Activated CD8-positive, alpha-beta T cell treated with anti-CD3 and anti-CD28 coated beads for 36 hours (primary cell): ENCODE measurements at places on chromosomes 7 and 10. TPM values are rescaled to one million over a fixed set of nuclear protein-coding genes. Genes with fewer than 3 reads are reported as not detected.

GRCh38 chr7:3915337-3915878, 614.4 kb downstream of the SDK1 start:
- peak; percentile 26 for DNase-seq

GRCh38 chr10:104306897-104307296, 31.4 kb downstream of the ITPRIP start:
- DNase-seq: no peak

DNA sequence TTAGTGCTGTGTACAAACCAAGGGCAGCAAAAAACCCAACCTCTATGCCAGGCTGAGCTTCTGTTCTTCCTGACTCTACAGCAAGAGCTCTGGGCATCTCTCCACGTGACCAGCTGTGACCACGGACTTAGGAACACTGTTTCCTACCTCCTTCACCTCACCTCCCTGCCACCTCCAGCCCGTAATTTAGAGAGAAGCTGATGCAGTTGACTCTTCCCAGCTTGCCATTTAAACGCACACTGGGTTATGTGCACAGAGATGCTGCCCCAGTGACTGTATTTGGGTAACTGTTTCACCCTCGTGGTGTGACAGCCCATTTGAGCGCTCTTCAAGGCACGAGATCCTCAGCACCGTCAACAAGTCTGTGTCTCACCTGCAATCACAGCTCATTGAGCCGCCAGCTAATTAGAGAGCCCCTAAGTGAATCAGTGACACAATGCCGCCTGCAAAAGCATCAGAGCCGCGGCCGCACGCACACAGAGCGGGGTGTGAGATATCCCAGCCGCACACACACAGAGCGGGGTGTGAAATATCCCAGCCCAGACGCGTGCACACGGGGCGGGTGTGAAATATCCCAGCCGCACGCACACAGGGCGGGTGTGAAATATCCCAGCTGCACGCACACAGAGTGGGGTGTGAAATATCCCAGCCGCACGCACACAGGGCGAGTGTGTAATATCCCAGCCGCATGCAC, 319.7 kb downstream of the PTPRN2 start:
- DNase-seq: no peak

GRCh38 chr7:81583882-81584533, 185.8 kb downstream of the HGF start:
- DNase-seq: no peak

- DNase-seq: no peak
Observed at GRCh38 chr10:67965456-67965855, 81.0 kb downstream of the SIRT1 start.

GRCh38 chr10:60877777-60878120, 66.2 kb downstream of the RHOBTB1 start:
- no peak for DNase-seq

- DNase-seq: peak; percentile 70
Observed at GRCh38 chr7:142391191-142391992, 133.5 kb upstream of the PRSS58 start.

DNA sequence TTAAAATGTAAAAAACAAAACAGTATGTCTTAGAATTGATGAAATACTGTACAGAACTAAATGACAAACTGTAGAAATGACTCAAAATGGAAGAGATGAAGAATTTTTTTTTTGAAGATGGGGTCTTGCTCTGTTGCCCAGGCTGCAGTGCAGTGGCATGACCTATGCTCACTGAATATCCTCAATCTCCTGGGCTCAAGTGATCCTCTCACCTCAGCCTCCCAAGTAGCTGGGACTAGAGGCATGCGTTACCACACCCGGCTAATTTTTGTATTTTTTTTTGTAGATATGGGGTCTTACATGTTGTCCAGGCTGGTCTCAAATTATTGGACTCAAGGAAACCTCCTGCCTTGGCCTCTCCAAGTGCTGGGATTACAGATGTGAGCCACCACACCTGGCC, 36.5 kb downstream of the ATAD1 start:
- DNase-seq: no peak

DNA sequence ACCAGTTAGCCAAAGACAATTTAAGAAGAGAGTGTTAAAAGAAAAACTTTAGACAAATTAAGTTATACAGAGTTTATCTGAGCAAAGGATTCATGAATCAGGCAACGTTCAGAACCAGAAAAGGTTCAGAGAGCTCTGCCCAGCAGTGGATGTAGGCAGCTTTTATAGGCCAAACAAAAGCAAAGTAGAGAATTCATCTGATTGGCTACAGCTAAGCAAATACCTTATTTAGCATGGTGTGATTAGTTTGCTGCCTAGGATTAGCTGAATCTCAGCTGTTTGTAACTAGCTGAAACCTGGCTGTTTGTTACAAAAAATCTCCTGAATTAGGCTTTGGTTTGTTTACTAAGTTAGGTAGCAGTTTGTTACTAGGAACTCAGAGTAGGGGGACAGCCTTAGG, 66.0 kb downstream of the SLC25A40 start:
- DNase-seq: no peak

- DNase-seq: no peak
Observed at GRCh38 chr7:1030444-1031070, 13.8 kb upstream of the GPR146 start.

GRCh38 chr10:80075781-80076180, 2.7 kb upstream of the TMEM254 start:
- DNase-seq: peak; percentile 23

- peak; percentile 35 for DNase-seq
Observed at GRCh38 chr7:100091411-100092181, 2.8 kb downstream of the COPS6 start.

DNA sequence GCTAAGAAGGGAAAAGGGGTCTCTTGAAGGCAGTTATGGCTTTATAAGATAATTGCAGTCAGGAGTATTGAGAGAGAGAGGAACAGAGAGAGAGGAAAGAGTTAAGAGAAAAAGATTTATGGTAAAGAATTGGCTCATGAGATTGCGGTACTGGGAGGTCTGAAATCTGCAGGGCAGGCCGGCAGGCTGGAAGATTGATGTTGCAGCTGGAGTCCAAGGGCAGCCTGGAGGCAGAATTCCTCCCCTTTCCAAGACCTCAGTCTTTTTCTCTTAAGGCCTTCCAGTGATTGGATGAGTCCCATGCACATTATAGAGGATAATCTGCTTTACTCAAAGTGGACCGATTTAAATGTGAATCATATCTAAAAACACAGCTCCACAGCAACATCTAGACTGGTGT, 68.4 kb downstream of the HACD1 start:
- DNase-seq: no peak

- no peak for DNase-seq
Observed at GRCh38 chr7:142460402-142461117, 202.7 kb upstream of the PRSS58 start.

DNA sequence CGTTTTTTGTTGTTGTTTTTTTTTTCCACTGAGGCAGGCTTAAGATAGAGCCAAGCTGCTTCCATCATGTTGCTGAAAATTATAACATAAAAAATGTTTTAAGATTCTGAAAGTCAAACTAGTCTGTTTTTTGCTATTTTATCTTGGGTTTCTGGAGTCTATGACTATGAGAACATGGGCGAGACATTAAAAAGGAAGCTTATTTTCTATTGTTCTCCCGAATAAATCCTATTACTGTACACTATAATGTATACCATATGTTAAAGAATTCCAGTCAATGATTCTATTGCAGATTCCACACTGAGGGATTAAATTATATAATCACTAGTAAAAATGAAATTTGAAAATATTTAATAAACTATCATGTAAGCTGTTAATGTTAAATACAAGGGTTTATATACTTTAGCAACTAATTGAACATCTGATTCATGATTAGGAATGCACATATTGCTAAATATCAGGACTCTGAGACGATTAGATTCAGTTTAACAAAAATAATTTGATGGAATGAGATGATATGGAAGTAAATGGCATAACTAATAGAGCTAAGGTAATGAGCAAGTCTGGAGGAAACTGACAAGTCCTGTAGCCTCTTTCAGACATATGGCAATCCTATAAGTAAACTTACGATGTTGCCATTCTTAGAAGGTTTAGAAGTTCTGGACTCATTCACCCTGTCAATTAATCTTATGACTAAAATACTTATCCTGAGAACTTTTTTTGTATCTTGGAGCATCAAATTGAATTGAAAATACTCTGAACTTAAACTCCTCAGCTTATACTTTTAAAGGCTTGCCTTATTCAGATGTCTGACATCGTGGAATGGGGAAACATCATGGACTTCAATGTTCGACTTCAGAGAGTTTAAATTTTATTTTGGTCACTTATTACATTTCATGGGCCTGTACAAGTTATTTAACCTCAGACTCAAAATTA, 294.8 kb upstream of the DGKB start:
- DNase-seq: no peak

- no peak for DNase-seq
Observed at GRCh38 chr7:130719541-130719940, 14.5 kb downstream of the KLF14 start.

CYP2E1 gene
- total RNA-seq: 0.43 TPM

DMTF1 gene
- total RNA-seq: 65.1 TPM

CCDC71L gene
- total RNA-seq: 18.2 TPM

GLI3 gene
- total RNA-seq: not detected

LRRC4 gene
- total RNA-seq: not detected

FRMD4A gene
- 2.1 TPM for total RNA-seq

TM9SF3 gene
- total RNA-seq: 66.4 TPM

EFCAB10 gene
- total RNA-seq: not detected
